Activated CD4-positive, CD25-positive, alpha-beta regulatory T cell (primary cell): ENCODE measurements at places on chromosomes 6 and 20.

DNA sequence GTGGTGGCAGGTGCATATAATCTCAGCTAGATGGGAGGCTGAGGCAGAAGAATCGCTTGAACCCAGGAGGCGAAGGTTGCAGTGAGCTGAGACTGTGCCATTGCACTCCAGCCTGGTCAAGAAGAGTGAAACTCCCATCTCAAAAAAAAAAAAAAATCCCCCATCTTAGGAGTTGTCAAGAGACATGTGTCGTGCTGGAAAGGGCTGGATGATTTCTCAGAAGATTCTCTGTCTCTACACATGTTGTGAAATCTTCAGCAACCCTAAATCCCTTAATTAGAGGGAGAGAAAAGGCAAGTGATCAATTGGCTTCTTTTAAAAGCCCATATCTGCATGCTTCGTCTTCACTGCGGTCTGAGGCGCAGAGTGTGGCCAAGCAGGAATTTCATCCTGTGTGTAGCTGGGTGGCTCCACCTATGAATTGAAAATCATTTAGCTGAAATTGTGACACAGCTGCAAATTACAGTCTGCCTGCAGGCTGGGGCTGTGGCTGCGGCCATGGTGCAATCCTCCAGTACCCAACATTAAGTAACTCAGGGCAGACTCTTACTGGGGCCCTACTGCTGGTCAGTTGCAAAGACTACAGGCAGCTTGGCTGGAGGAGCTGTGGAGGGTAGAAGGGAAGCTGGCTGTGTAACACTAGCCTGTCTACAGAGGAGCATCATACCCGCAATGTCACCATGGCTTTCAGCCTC lies 3.2 kb upstream of the TGM3 start:
- DNase-seq = no peak

GRCh38 chr6:90803956-90804355 lies 217.1 kb upstream of the MAP3K7 start:
- DNase-seq = no peak

DNA sequence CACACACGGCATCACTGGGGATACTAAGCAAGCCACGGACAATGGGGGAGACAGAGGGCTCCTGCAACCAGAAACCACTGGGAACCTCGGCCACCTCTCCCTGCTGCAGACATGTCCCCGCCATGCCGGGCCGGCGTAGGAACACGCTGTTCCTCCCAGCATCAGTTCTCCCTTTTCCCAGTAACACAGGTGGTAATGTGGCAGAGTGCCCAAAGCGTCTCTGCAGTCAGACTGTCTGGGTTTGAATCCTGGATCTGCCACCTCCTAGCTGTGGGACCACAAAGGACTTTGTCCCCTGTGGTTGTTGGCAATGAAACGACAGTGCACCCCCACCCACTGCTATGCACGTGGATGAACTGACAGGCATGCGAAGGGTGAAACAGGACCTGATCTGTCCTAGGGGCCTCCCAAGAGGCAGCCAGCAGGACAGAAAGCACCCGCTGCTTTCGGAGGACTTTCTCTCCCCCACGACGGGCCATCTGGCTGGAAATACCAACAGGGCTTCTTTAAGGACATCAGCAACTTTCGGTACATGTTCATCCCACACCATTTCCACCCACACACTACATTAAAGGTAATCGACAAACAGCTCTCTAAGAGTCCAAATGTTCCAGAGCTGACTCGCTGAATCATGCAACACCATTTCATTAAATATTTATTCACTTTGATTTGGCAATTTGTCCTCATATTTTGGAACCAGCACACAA lies 74.1 kb downstream of the SULF2 start:
- DNase-seq = no peak

- DNase-seq = no peak
These were observed 213.2 kb upstream of the ZNF217 start for GRCh38 chr20:53806683-53807401.

- no peak for DNase-seq
These were observed 28.1 kb downstream of the RWDD2A start for GRCh38 chr6:83221276-83221675.

- no peak for DNase-seq
These were observed 398.7 kb upstream of the MARCKS start for GRCh38 chr6:113458368-113459010.

GRCh38 chr6:150392452-150393220 lies 23.8 kb downstream of the IYD start:
- DNase-seq = no peak

- DNase-seq = no peak
These were observed 23.5 kb downstream of the IRF4 start for GRCh38 chr6:415087-415486.

DNA sequence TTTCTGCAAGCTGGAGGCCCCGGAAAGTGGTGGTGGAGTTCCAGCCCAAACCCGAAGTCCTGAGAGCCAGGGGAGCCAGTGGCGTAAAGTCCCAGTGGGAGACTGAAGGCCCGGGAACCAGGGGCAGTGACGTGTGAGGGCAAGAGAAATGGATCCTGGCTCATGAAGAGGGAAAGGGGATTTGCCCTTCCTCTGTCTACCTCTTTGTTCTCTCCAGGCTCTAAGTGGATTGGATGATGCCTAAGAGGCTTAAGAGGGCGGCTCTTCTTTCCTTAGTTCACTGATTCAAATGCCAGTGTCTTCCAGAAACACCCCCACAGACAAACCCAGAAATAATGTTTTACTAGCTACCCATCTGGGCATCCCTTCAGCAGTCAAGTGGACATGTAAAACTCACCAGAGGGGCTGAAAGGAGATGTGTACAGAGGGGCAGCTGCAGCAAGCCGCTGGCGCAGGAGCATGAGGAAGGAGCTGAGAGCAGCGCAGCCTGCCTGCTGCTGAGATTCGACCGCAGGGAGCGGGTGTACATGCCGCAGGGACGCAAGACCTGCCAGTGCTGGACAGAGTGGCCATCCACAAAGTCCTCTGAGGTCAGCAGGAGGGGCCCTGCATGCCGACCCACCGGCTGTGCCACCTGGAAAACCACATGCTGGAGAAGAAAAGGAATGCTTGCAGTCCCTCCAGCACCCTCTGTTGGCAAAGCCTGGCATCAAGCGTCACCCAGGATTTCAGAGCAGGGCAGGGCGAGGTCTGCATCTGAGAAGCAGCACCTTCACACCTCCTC lies 29.5 kb downstream of the CDYL start:
- DNase-seq = no peak

GRCh38 chr6:17281100-17281496 lies at the start of gene RBM24:
RBM24 (plus strand) TSS chr6:17281361; CDS start chr6:17281582, 221 bp downstream.
- DNase-seq = no peak

DNA sequence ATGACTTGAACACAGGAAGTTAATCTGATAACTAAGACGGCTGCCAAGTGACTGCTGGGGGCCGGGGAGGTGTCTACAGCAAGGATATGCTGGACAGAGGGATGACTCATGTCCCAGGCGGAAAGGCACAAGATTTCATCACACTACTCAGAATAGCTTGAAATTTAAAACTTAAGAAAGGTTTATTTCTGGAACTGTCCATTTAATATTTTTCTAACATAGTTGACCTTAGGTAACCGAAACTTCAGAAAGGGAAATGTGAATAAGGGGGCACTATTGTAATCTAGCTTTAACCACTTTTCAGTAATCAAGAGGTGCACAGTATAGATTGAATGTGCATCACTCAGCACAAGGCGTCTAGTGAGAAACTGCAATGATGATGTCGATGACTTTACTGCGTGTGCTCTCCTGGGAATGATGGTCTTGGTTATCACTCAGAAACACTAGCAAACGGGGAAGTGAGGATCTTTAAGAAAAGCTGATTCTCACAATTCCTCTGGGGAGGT lies 171.5 kb downstream of the QKI start:
- DNase-seq = no peak

GRCh38 chr6:125855783-125856182 lies 65.0 kb downstream of the NCOA7 start:
- DNase-seq = no peak

- no peak for DNase-seq
These were observed 112.5 kb downstream of the IPCEF1 start for GRCh38 chr6:154243793-154244750.

DNA sequence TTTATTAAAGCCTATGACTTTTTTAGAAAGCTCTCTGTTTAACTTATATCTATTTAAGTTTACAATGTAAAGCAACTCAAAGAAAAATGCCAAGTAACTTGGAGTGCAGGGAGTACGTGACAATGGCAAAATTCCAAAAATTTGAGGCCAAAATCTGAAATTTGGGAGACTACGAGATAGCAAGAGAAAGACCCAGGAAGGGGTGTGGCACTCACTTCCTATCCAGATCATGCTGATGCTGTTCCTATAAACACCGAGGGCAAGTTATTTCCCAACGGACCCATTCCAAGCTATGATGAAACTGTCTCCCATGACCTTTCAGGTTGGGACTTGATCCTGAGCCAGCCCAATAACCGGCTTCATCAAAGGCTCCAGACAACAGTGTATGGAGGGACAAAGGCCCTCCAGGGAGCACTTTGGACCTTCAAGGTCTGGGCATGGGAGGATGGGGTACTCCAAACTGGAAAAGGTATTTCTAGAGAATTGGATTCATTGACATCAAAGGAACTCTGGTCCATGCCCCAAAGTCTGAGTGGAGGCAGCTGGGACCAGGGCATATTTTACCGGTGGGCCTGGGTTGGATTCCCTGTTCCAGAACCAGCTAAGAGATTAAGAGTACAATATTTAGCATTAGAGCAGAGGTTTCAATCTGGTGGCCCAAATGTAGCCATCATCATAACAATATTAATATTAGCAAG lies 15.7 kb upstream of the SLC13A3 start:
- DNase-seq = no peak

- DNase-seq = no peak
These were observed 7.4 kb upstream of the AHCY start for GRCh38 chr20:34310481-34311117.

- no peak for DNase-seq
These were observed 281.5 kb upstream of the QKI start for GRCh38 chr6:163133017-163133416.

DNA sequence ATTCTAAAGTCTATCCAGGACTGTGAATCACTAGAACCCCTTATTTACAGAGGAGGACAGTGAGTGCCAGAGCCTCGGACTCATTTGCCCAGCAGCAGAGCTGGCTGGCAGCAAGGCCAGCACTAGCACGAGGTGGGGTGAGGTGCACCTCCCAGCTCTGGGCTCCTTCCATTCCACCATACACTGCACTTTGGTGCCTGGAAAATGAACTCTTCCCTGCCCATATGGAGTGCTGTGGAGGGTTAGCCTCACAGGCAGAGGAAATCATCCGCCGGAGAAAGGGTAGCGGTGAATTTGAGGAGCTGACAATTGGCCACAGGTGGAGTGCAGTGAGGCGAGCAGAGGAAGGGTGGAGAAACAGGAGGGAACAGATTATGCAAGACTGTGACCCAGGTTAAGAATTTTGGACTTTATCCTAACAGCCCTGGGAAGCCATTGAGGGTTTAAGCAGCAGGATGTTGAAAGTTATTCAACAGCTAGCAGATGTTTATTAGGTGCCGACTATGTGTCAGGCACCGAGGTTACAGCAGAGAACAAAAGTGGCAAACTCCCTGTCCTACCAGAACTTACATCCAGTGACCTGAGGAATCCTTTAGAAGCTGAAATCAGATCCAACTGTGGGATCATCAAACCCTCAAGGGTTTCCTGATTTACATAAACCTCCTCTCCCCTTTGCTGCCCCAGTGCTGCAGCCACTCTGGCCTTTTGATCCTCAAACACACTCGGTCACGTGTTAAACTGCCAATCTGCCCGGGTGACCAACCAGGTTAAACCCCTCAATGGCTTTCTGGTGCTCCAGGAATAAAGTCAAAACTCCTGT lies 6.2 kb downstream of the TRIM26 start:
- DNase-seq = no peak

GRCh38 chr6:162416831-162417537 lies 310.6 kb downstream of the PRKN start:
- DNase-seq = no peak

- no peak for DNase-seq
These were observed 661.3 kb downstream of the BCKDHB start for GRCh38 chr6:80767808-80768207.

GRCh38 chr6:93786474-93787330 lies 367.3 kb upstream of the EPHA7 start:
- no peak for DNase-seq

- DNase-seq = no peak
These were observed 271.4 kb upstream of the MAN1A1 start for GRCh38 chr6:119620846-119621555.

DNA sequence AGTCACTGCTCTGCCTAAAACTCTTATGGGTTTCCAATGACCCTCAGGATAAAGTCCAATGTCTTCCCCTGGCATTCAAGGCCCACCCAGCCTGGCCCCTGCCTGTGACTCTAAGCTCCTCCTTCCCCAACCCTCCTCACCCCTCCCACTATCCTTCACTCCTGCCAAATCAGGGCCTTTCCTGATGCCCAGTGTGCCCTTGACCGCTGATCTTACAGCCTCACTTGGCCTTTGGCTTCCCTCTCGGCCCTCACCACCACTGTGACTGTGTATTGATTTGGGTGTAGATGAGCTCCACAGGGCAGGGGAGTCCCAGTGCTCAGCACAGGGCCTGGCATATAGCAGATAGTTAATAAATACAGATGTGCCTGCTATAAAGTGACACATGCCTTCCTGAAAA lies 115.7 kb downstream of the TOX2 start:
- no peak for DNase-seq

GRCh38 chr6:151005896-151006632 lies 140.6 kb downstream of the MTHFD1L start:
- no peak for DNase-seq

DNA sequence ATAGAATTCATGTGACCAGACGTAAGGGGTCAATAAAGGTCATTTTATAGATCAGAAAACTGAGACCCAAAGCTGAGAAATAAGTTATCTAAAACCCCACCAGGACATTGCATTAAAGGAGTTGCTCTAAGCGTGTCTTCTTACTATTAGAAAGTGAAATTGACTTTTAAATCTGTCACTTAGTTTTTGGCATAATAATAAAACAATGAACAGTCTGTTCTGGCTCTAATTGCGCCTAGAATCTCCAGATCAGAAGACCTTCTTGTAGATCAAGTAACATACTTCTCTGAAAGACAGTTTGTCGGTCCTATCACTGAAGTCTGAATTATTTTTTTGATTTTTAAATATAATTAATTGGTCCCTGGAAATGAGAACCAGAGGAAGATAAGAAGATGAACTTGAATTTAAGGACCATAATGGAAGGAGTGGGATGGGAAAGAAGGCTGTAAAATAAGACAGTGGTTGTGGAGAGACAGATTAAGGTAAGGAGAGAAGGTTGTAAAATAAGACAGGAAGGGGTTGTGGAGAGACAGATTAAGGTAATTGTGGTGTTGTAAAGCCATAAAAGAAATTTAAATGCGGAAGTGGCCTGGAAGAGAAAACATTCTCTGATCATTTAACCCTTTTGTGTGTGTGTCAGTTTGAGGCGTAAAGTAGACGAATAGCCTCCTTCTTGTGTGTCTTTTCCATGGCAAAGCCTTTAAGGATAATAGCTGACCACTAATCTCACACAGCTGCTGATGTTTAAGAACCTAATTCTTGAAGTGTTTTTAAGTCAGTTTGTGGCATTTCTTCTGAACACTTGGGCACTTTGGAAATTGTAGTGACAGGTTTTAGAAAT lies 20.1 kb downstream of the TOP1 start:
- DNase-seq = no peak

- DNase-seq = peak; percentile 75
These were observed at the start of gene DPM1 for GRCh38 chr20:50957798-50958614. DPM1 (minus strand) TSS chr20:50958532; CDS start chr20:50958523, 9 bp downstream.
